ENCODE measurements at places on chromosomes 13 and 19.
A peak's percentile ranks its signal among the peaks of the same experiment; 100 is the strongest.

DNA sequence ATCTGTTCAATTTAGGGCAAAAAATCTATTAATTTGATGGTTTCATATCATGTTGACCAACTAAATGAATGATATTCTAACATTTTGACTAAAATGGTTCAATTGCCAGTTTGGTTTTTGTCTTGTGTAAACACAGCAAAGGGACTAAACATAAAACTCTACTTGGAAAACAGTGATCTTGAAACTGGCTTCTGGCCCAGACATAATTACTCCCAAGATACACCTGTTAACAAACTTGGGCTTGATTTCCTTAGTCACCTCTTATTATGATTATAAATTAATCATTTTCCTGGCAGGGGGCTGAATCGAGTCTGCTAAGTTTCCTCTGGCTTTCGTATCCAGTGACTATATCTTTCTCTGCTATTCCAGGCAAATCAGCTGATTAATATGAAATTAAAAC, 78.0 kb upstream of the OXGR1 start:
- DNase-seq: no peak

DNA sequence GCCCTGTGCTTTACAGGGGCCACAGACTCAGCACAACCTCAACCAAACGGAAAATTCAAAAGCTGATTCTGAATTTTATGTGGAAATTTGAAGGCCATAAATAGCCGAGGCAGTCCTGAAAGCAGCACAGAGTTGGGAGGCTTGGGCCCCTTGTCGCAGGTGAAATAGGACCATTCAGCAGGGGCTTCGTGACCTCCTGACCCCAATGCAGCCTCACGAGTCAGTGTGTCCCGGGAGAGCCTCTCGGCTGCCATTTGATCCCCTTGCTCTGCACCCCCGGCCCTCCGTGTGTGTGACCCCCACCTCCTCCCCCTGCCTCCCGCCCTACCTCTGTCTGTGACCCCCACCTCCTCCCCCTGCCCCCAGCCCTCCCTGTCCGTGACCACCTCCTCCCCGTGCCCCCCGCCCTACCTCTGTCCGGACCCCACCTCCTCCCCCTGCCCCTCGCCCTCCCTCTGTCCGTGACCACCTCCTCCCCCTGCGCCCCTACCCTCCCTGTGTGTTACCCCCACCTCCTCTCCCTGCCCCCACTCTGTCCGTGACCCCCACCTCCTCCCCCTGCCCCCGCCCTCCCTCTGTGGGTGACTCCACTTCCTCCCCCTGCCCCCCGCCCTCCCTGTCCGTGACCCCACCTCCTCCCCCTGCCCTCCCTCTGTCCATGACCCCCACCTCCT, 41.7 kb upstream of the TFDP1 start:
- no peak for DNase-seq

- no peak for DNase-seq
Observed at GRCh38 chr13:100160450-100160849, 71.6 kb downstream of the PCCA start.

- peak; percentile 56 for DNase-seq
Observed at GRCh38 chr19:44807652-44808462, 1.0 kb upstream of the BCAM start.

DNA sequence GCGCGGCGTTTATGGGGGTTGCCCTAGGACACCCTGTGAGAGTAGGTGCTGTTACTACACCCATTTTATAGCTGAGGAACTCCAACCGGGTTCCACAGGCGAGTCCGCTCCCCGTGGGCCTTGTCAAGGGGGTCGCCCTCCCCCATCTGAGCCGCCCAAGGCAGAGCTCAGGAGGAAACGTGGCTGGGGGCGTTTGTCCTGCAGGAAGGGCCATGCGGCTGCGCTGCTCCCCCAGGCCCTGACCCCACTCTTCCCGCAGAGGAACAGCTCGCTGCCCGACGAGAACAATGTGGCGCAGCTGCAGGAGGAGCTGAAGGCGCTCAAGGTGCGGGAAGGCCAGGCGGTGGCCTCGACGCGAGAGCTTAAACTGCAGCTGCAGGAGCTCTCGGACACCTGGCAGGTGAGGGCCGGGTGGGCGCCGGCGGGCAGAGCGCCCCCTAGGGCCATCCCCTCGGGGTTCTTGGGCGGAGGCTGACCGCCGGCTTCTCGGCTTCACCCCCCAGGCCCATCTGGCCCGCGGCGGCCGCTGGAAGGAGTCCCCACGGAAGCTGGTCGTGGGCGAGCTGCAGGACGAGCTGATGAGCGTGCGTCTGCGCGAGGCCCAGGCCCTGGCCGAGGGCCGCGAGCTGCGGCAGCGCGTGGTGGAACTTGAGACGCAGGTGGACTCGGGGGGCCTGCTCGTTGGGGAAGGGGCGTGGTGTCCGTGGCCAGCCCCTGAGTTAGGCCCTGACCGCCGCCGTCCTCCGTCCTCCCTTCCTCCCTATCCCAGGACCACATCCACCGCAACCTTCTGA, 12.4 kb downstream of the PRR36 start:
- no peak for DNase-seq

DNA sequence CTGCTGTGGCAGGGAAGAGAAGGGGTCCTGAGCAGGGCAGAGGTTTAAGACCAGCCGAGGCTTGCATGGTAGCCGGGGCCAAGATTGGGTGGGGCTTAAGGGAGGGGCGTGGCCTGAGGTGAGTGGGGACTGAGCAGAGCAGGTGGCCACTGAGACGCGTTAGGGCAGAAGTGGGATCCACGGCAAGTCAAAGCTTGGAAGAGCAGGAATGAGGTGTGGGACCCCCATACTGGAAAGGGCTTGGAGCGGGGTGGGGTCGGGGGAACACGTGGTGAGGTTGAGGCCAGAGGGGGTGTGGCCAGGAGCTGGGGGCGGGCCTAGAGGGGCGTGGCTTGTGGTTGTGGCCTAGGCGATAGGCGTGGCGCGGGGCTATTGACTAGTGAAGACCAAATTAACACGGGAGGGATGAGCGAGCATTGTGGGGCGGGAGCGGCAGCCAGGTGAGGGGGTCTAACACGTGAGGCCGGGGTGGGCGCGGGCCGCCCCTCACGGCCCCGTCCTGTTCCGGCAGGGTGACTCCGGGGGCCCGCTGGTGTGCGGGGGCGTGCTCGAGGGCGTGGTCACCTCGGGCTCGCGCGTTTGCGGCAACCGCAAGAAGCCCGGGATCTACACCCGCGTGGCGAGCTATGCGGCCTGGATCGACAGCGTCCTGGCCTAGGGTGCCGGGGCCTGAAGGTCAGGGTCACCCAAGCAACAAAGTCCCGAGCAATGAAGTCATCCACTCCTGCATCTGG, 3.3 kb downstream of the CFD start:
- no peak for DNase-seq

DNA sequence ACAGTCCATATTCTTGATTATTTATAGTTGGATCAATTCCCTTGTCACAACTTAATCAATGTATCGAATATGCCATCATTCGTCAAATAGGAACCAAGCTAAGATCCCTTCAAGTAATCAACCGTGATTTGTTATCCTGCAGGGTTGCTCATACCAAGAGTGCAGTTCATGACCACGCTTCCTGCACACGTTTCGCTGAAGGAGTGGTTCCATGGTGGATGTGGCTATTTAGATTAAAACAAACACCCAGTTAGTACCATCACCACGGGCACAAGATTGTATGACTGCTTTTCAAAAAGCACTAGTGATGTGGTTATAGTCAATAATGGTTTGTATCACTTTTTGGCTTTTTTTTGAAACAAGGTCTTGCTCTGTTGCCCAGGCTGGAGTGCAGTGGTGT, 41.1 kb upstream of the CCNE1 start:
- DNase-seq: no peak

DNA sequence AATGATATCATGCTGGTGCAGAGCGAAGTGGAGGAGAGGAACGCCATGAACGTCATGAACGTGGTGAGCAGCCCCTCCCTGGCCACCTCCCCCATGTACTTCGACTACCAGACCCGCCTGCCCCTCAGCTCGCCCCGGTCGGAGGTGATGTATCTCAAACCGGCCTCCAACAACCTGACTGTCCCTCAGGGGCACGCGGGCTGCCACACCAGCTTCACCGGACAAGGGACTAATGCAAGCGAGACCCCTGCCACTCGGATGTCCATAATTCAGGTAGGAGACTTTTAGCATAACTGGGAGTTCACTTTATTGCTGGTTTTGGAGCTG, 3.3 kb downstream of the PCDH17 start:
- DNase-seq: no peak

- no peak for DNase-seq
Observed at GRCh38 chr19:32555786-32556185, 25.2 kb upstream of the PDCD5 start.

Data from HS-27A (cell line).